WTC11 (cell line): ENCODE measurements at places on chromosomes 16 and 17.

- no peak overlapping the region for H3K4me3 ChIP-seq
- H3K36me3 ChIP-seq = no peaks in the 10 kb centered on the region
- DNase-seq = no peak
Measured at GRCh38 chr17:38725066-38725465, 5.1 kb upstream of the CISD3 start.

DNA sequence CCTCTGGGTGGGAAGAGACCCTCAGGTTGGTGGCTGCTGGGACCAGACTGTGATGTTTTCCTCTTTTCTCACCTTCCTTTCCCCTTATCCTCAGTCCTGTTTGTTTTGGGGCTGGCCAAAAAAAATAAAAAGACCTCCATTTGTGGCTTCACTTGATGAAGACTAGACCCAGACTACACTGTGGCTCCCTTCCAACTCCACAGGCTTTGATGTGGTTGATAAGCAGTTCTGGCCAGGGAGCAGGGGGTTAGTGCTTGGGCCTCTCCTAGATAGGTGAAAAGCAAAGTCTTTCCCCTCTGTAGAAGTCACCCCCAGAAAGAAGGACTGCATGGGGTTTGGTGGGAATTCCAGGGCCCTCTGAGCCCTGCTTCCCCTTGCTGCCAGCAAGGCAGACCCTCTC is 11.2 kb upstream of the ADAM11 start:
- DNase-seq = no peak
- H3K4me1 ChIP-seq = no peaks in the 10 kb centered on the region; the same call in 1 of the 2 replicates
- peaks cover 29% of the 10 kb centered on the region for H3K36me3 ChIP-seq
- H3K27me3 ChIP-seq = no peaks in the 10 kb centered on the region
- no peak overlapping the region for H3K4me3 ChIP-seq

DNA sequence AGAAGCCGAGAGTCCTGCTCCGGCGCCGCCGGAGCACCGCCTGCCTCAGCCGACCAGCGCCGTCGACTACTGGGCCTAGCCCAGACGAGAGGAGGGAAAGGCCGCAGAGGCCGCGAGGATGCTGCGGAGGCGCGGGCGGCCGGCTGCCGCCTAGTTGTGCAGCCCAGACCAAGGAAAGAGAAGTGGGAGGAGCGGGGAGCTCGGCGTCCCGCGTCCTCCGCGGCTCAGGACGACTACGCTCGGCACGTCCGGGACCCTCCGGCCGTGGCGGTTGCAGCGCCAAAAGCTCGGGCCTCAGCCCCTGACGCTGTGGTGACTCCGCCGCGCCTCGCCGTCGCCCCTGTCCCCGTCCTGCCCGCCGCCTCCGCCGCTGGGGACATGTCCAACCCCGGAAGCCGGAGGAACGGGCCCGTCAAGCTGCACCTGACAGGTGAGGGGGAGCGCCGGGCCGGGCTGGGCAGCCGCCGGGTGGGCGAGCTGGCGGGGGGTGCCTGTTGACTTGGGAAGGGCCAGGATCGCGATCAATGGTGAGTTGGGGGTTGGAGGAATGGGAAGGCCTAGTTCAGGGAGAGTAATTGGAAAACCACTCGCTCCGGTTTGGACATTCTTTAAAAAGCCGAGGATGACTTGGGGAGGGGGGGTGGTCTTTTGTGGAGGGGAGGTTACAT is 37.7 kb downstream of the RNF135 start:
- peak; percentile 78 for DNase-seq
- H3K27ac ChIP-seq = no peak overlapping the region
- peak overlapping the region; percentile 87 for H3K4me3 ChIP-seq
- peaks cover 46% of the 10 kb centered on the region for H3K27me3 ChIP-seq

DNA sequence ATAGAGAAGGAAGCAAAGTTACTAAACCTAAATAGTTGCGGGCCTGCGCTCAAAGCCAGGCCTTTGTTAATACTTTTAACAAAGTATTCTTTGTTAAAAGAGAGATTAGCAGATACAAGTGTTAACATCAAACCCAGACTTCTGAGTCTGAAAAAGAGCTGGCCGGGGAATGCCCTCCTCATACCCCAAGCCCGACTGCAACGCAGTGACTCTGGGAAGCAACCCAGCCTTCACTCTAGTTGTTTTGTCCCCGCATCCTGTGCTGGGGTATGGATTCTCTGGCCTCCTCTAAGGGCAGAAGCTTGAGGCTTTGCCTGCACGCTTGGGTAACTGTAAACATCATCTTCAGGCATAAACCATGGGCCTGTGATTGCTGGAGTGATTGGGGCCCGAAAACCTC is 48.3 kb downstream of the ADCY7 start:
- peak overlapping the region; percentile 16; the same call in 1 of the 2 replicates for H3K27ac ChIP-seq
- H3K27me3 ChIP-seq = no peaks in the 10 kb centered on the region
- DNase-seq = no peak
- peaks cover 27% of the 10 kb centered on the region for H3K36me3 ChIP-seq
- H3K4me3 ChIP-seq = no peak overlapping the region

GRCh38 chr17:75872434-75873351 is 5.7 kb downstream of the TRIM47 start:
- DNase-seq = no peak
- no peaks in the 10 kb centered on the region for H3K36me3 ChIP-seq
- H3K4me1 ChIP-seq = peaks cover 36% of the 10 kb centered on the region
- H3K4me3 ChIP-seq = no peak overlapping the region
- H3K27me3 ChIP-seq = peaks cover 14% of the 10 kb centered on the region
- H3K27ac ChIP-seq = no peak overlapping the region

- H3K27me3 ChIP-seq = no peaks in the 10 kb centered on the region
- H3K36me3 ChIP-seq = peaks cover 10% of the 10 kb centered on the region; the same call in 1 of the 2 replicates
- H3K4me1 ChIP-seq = peaks cover 9% of the 10 kb centered on the region
- H3K27ac ChIP-seq = no peak overlapping the region
- no peak overlapping the region for H3K4me3 ChIP-seq
Measured at GRCh38 chr17:67136191-67137025, 92.1 kb downstream of the CACNG1 start.

DNA sequence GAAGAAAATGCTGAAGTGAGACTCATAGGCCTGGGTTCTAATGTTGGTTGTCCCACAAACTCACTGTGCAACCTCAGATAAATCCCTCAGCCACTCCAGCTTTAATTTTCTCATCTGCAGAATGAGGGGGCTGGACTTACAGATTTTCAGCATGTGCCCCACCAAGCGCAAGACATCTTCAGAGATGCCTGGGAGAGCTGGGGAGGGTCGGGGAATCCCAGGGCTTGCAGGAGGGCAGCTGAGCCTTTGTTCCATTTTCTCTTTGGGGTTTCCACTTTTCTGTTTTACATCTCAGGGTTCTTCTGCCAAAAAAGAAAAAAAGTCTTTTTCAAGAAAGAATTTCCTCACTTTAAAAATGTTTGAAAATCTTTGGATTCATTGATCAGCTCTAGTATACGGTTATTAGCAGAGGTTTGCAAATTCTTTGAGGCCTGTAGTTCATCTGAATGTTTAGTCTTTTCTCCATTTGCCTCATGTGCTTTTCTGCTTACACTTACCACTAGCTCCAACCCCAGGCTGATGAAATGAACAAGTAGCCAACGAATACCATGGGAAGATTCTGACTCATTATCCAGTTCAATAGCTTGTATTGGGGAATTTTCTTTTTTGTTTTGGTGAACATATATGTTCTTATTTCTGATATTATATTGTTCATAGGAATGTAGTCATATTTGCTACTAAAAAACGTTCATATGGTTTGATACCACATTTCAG is 56.4 kb downstream of the CHD9 start:
- H3K27ac ChIP-seq = no peak overlapping the region
- no peak for DNase-seq
- H3K36me3 ChIP-seq = no peaks in the 10 kb centered on the region; the same call in 1 of the 2 replicates
- no peak overlapping the region for H3K4me3 ChIP-seq

- no peak overlapping the region for H3K27ac ChIP-seq
- peaks cover 8% of the 10 kb centered on the region for H3K4me1 ChIP-seq
- DNase-seq = no peak
- no peaks in the 10 kb centered on the region for H3K36me3 ChIP-seq
- H3K27me3 ChIP-seq = no peaks in the 10 kb centered on the region; the same call in 1 of the 2 replicates
Measured at GRCh38 chr17:63496177-63496576, 19.3 kb downstream of the ACE start.

GRCh38 chr17:69744512-69745070 is 330.1 kb downstream of the MAP2K6 start:
- H3K4me3 ChIP-seq = no peak overlapping the region
- DNase-seq = no peak
- H3K27me3 ChIP-seq = no peaks in the 10 kb centered on the region
- no peaks in the 10 kb centered on the region for H3K4me1 ChIP-seq

GRCh38 chr17:64259922-64260321 is 3.1 kb downstream of the TEX2 start:
- H3K4me3 ChIP-seq = no peak overlapping the region
- peaks cover 27% of the 10 kb centered on the region for H3K27me3 ChIP-seq
- peaks cover 13% of the 10 kb centered on the region for H3K4me1 ChIP-seq
- H3K27ac ChIP-seq = no peak overlapping the region; the same call in 1 of the 2 replicates
- H3K36me3 ChIP-seq = no peaks in the 10 kb centered on the region
- no peak for DNase-seq

- H3K4me3 ChIP-seq = no peak overlapping the region
- 0 out of 2 replicates have a peak, but pooled peaks cover under 1% of the 10 kb centered on the region for H3K4me1 ChIP-seq
- DNase-seq = no peak
- no peak overlapping the region for H3K27ac ChIP-seq
- H3K36me3 ChIP-seq = no peaks in the 10 kb centered on the region
Measured at GRCh38 chr16:78669994-78670393, 570.5 kb downstream of the WWOX start.

- H3K27ac ChIP-seq = no peak overlapping the region
- no peak for DNase-seq
- no peak overlapping the region for H3K4me3 ChIP-seq
- H3K27me3 ChIP-seq = no peaks in the 10 kb centered on the region
- peaks cover 16% of the 10 kb centered on the region for H3K4me1 ChIP-seq
Measured at GRCh38 chr16:8872967-8873865, 4.4 kb upstream of the CARHSP1 start.

DNA sequence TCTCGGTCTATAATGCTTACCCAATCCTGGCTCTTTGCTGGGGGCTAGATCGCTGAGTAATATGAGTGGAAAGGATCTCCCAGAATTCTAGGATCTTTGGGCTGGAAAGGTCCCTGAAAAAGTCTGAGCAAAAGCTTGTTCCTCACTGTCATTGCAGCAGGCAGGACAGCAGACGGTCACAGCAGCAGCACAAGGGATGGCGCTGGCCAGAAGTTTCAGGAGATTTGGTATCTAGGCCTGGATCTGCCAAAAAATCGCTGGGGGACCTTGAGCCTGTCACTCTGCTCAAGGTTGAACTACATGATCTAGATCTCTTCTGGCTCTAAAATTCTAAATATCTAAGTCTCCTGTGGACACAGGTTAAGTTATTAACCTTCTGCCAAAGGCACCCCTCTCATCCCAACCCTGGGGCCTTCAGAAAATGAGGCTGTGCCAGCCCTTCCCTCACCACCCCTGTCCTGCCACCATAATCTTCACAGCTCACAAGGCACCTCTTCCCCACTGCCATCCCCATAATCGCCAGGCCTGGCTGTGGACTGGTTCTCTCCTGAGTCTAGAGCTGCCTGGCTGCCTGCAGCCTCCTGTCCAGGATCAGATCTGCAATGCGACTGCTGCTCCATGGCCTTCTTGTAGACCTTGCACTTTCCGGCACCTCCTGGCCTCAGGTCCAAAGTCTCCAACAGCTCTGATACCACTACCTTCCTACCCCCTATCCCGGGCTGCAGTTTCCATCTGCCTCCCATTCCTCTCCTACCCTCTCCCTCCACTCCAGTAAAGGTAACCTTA is 10.2 kb downstream of the MYO18A start:
- peaks cover 12% of the 10 kb centered on the region for H3K4me1 ChIP-seq
- H3K27ac ChIP-seq = no peak overlapping the region
- no peak for DNase-seq
- no peaks in the 10 kb centered on the region for H3K27me3 ChIP-seq
- H3K36me3 ChIP-seq = peaks cover 14% of the 10 kb centered on the region
- H3K4me3 ChIP-seq = no peak overlapping the region

GRCh38 chr17:45812102-45812501 is 28.0 kb downstream of the CRHR1 start:
- H3K4me1 ChIP-seq = peaks cover 14% of the 10 kb centered on the region
- H3K27me3 ChIP-seq = no peaks in the 10 kb centered on the region; the same call in 1 of the 2 replicates
- H3K27ac ChIP-seq = no peak overlapping the region
- DNase-seq = no peak
- no peak overlapping the region for H3K4me3 ChIP-seq

GRCh38 chr16:89371386-89371785 is 119.0 kb downstream of the ANKRD11 start:
- H3K36me3 ChIP-seq = no peaks in the 10 kb centered on the region
- H3K4me1 ChIP-seq = peaks cover 73% of the 10 kb centered on the region
- H3K27me3 ChIP-seq = no peaks in the 10 kb centered on the region
- H3K4me3 ChIP-seq = no peak overlapping the region
- peak overlapping the region; percentile 65; the same call in 1 of the 2 replicates for H3K27ac ChIP-seq
- DNase-seq = no peak

DNA sequence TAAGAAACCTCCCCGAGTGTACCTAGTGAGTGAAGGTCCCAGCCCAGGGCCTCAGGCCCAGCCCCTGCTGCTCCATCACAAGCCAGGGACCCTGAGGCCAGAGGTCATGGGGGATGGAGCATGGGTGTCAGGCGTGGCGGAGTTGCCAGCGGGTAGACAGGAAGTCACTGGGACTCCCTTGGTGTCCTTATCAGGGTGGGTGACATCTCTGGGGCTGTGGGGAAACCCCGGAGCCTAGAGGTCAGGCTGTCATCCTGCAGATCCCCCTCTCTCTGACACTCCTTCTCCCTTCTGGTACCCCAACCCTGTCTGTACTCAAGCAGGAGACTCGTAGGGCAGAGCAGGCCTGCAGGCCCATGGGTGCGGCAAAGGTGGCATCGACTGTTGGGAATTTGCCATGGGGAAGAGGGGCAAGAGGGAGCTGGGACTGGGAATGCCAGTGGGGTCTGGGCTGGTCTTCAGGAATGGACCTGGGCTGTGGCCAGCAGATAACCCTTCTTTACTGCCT is 10.8 kb upstream of the ADGRG1 start:
- H3K4me1 ChIP-seq = peaks cover 11% of the 10 kb centered on the region
- H3K36me3 ChIP-seq = no peaks in the 10 kb centered on the region
- no peak overlapping the region for H3K27ac ChIP-seq
- DNase-seq = peak; percentile 1
- no peaks in the 10 kb centered on the region for H3K27me3 ChIP-seq
